ENCODE measurements at places on chromosomes 6 and 20. TPM values are rescaled to one million over a fixed set of nuclear protein-coding genes. Genes with fewer than 3 reads are reported as not detected.

ACSS2 gene
- total RNA-seq: 38.9 TPM

KIF25 gene
- not detected for total RNA-seq

SLPI gene
- not detected for total RNA-seq

DNA sequence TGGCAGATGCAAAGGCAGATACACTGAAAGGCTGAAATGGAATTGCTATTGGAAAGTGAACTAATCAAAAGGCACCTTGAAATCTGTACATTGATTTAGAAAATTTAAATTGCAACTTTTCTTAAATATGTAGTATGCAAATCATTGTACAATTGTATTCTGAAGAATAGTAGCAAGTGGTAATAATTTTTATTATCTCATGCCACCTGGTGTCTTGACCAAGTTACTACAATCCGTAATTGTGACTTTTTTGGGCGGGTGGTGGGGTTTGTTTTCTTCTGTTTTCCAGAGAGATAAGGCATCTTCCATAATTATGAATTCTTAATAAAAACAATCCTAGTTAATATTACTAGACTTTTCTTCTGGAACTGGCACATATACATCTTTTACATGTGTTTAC is 12.5 kb upstream of the BCKDHB start:
- peak; percentile 21 for DNase-seq

- DNase-seq: peak; percentile 56
Observed at GRCh38 chr20:36856691-36857635, 19.0 kb upstream of the TLDC2 start.

- no peak for DNase-seq
Observed at GRCh38 chr6:68635706-68636513, 828 bp downstream of the ADGRB3 start.

- DNase-seq: no peak
Observed at GRCh38 chr6:10219510-10219909, 195.4 kb downstream of the TFAP2A start.

- DNase-seq: peak; percentile 91
Observed at GRCh38 chr6:26205625-26206574, 118.7 kb downstream of the HFE start.

Measured in IMR-90 (cell line).